ENCODE measurements at places on chromosomes 4 and X.

DNA sequence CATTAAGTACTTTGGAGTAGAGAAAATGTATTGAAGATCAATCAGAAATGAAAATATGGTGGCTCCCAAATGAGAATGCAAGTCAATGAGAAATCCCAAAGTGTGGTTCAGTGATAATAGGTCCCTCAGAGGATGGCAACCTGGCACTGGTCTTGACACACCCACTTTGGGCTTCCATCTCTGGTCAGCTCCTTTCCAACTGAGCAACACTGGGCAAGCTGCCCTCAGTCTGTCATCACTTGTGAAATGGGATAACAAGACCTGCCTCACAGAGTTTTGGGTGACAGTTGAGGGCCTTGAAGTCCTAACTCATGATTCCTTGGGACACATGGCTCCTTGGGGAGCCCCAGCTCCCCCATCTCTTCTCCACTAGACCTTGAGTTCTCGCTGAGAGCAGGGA lies 29.0 kb upstream of the MAMLD1 start:
- no peak for DNase-seq

- no peak for DNase-seq
Measured at GRCh38 chrX:129979207-129979920, 3.1 kb upstream of the BCORL1 start.

DNA sequence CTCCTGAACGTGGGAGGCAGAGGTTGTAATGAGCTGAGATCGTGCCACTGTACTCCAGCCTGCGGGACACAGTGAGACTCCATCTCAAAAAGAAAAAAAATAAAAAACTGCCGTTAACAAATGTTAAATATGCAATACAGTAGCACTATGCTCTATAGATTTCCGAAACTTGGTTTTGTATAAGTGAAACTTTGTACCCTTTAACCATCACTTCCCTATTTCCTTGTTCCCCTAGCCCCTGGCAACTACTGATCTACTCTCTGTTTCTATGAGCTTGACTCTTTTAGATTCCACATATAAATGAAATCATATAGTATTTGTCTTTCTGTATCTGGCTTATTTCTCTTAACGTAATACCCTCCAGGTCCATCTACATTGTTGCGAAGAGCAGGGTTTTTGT lies 74.1 kb downstream of the TAB3 start:
- no peak for DNase-seq

DNA sequence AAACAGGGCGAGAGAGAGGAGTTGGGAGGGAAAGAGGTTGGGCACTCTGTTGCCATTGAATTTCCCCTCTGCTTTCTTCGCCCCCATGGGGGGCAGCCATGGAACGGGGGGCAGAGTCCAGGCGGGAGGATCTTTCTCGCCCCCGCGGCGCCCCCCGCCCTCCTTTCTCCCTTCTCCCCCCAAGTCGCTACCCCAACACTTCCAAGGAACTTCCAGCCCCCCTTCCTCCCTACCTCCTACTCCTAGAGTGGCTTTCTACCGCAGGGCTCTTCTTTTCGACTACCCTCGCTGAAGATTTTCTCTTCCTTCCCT lies 594 bp upstream of the STAG2 start:
- DNase-seq: no peak

GRCh38 chr4:146949559-146949958 lies 3.9 kb upstream of the TTC29 start:
- DNase-seq: no peak

DNA sequence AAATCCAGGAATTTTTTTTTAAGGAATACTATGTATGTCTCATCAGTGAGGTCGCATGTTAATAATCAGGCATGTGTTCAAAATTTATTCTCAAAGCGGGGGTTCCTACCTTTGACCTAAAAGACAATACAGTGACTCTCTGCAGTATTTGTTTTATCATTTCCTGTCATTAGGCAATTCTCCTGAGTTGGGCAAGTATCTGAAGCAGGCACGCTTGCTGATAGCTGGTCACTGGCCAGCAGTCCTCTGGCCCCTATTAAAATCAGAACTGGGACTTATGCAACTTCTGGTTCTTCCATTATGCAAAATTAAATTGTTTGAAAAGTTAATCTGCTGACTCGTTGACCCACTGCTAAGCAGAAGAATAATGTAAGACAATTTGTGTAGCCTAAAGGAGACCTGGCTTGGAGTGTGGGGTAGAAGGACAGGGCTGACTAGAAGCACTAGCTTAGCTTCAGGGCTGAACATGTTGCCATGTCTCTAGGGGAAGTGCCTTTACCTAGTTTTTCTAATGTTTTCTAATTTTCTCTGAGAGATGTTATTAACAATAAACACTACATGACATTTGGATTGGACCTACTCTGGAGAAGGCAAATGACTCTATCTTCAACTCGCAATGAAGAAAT lies 36.0 kb upstream of the GABRA2 start:
- no peak for DNase-seq

Data from stimulated activated CD4-positive, alpha-beta T cell treated with anti-CD3 and anti-CD28 coated beads, TNF-alpha, amount 100 ng/mL, for 24 hours (primary cell).